ENCODE measurements at places on chromosomes 16 and 17.

GRCh38 chr16:22296225-22297113 lies 740 bp upstream of the POLR3E start:
- DNase-seq: no peak

GRCh38 chr16:2497116-2497630 lies 16.6 kb upstream of the ATP6V0C start:
- DNase-seq: no peak

DNA sequence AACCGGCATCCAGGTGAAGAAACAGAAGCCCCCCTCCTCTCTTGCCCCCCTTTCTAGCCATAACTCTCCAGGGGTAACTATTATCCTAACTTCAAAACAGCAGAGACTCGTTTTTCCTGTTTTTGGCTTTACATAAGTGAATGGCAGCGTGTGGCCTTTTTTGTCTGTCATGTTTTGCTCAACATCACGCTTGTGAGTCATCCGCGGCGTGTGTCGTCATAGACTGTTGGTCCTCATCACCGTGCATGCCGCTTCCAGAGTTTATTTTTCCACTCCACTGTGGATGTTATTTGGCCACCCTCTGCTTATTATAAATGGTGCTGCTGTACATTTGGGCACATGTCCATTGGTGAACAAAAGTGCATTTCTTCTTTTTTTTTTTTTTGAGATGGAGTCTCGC lies 52.6 kb downstream of the ERN1 start:
- no peak for DNase-seq

DNA sequence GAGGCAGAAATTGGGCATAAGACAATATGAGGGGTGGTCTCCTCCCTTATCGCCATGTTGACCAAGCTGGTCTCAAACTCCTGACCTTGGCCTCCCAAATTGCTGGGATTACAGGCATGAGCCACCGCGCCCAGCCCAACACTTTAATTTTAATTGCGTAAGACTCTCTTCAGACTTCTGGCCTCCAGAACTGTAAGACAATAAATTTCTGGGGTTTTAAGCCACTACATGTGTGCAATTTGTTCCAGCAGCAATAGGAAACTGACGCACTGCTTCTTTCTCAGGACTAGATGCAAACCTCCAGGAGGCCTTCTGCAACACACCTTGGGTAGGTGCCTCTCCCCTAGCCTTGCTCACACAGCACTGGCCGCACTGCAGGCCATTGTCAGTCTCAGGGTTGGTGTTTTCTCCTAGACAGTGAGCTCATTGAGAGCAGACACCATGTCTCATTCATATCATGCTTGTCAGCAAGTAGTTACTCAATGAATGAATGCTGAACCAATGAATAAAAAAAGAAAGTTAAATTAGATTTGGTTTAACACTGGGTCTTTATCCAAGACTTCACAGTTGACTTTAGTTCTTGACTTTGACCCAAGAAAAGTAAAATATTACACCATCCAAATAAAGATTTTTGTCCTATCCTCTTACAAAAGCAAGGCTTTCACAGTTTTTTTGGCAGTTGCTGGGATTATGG lies 5.5 kb upstream of the ACSF2 start:
- no peak for DNase-seq

DNA sequence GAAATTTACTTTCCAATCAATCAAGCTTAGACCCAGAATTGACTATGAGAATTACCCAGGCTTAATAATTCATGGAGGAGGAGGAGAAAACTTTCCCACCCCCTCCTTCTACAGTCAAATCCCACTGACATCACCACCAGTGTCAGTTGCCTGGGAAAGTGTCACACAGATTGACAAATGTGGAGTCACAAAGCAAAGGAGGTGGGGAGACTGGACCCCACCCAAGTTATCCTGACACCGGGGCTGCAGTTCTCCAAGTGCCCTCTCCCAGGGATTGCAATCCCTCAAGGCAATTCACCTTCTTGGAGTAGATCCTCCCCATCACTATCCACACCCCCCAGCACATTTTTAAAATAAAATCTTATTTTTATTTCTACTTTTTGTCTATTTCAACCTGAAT lies 100.2 kb upstream of the CDH11 start:
- no peak for DNase-seq

GRCh38 chr17:8173056-8173870 lies 2.9 kb downstream of the TMEM107 start:
- peak; percentile 90 for DNase-seq

DNA sequence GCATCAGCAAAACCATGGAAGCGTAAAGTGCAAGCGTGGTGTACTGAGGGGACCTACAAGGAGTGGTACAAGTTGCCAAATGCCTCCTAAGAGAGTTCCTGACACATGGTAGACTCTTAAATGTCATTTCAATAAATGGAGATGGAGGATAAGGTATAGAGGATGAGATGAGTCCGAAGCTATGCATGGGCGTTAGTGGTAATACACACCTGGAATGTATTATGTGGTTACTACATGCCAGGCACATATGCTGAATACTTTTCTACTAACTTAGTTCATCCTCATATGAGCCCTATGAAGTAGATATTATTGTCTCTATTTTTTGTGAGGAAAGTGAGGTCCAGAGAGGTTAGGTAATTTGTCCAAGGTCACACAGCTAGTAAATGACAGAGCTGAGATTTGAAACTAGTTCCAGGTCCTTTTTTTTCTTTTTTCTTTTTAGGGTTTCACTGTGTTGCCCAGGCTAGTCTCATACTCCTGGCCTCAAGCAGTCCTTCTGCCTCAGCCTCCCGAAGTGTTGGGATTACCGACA lies 15.5 kb downstream of the YPEL2 start:
- DNase-seq: no peak

GRCh38 chr16:26111900-26112299 lies 420.1 kb downstream of the HS3ST4 start:
- DNase-seq: no peak

- DNase-seq: no peak
Measured at GRCh38 chr16:12453832-12454231, 349.9 kb downstream of the CPPED1 start.

GRCh38 chr16:46839986-46840443 lies 9.0 kb upstream of the C16orf87 start:
- DNase-seq: no peak

DNA sequence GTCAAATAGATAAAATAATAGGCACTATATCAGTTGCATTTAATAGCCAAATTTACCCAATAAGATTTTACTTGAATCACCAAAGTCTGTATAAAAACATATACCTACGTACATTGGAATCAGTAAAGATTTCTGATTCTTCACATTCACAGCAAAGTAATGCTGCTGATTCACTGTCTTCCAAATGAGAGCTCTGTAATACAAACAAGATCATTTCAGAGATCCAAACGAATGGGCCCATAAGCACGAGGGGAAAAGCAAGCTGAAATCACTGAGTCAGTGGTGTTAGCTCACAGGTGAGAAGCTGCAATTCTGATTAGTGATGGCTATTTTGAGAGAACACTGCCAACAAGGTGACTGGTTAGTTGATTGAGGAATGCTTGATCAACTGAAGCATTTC lies 81.3 kb downstream of the SSH2 start:
- no peak for DNase-seq

GRCh38 chr17:44083250-44083849 lies 12.8 kb downstream of the G6PC3 start:
- DNase-seq: no peak

DNA sequence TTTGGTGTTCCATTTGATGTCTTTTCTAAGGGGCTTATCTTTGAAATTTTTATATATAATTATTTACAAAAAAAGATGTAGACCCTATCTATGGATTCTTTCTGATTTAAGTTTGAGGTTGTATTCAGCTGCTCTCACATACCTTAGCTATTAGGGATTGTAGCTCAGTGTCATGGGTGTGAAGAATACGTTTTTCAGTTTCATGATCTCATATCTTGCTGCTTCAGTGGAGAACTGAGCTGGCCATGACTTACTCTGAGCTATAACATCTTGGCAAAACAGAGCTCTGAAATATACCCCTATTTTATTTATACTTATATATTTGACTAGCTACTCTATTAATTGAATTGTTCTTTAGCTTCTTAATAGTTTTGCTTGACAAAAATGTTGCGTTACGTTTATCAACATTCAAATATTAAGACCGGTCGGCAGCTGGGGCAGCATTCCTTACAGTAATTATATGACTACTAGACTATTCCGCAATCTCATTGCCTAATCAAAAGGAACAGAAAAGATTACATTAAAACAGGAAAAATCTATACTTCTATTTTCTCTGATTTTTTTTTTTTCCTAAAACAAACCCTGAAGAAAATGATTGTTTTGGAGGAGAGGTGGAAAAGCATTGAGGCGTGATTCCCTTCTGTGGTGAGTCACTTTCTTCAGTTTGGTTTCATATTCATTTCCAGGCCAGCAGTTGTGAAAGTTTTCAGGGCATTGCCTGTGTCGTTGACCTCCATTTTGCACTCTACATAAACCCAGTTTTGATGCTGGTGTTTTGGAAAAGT lies 24.1 kb upstream of the KRT24 start:
- no peak for DNase-seq

GRCh38 chr17:82344175-82344907 lies 10.8 kb upstream of the SECTM1 start:
- DNase-seq: no peak

GRCh38 chr16:82776470-82777146 lies 149.8 kb downstream of the CDH13 start:
- no peak for DNase-seq
